ENCODE measurements at places on chromosomes 3 and 15.

DNA sequence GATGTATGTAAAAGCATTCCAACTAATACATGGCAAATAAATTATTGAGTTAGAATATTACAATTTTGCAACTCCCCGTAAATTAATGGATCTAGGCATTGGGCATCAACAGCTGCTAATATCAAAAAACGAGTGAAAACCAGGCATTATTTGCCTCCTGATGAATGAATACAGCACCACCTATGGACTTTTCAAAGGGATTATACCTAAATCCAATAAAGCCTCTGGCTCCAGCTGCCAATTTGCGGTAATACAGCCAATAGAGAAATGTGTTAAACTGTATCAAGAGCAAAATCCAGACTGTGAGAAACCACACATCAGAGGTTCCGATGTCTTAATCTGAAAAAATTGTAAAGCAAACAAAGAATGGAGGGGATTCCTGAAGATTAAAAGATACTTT is 16.3 kb upstream of the A4GNT start:
- DNase-seq = no peak

GRCh38 chr3:158768881-158769543 is 32.8 kb upstream of the MFSD1 start:
- DNase-seq = no peak

GRCh38 chr15:70835841-70836240 is 18.1 kb downstream of the LARP6 start:
- no peak for DNase-seq

- no peak for DNase-seq
These were observed 39.9 kb downstream of the TGFBR2 start for GRCh38 chr3:30646181-30646876.

All from GM10248 (cell line).